Bronchus fibroblast of lung (primary cell): ENCODE measurements at places on chromosomes 7 and 10. TPM values are rescaled to one million over a fixed set of nuclear protein-coding genes. Genes with fewer than 3 reads are reported as not detected.

The NEUROG3 gene
- not detected in 2 replicates for total RNA-seq

The RADIL gene
- total RNA-seq = 2.2 and 3.0 TPM in 2 replicates

The CDH23 gene
- under 0.01 TPM in 2 replicates for total RNA-seq

The TMEM72 gene
- total RNA-seq = not detected in 2 replicates

The XRCC2 gene
- 3.1 and 3.5 TPM in 2 replicates for total RNA-seq

The FRMD4A gene
- total RNA-seq = 28.4 and 29.7 TPM in 2 replicates

The RP9 gene
- total RNA-seq = 8.4 and 10.0 TPM in 2 replicates
